CD4-positive, alpha-beta T cell (primary cell): ENCODE measurements at places on chromosomes 1 and 21. TPM values are rescaled to one million over a fixed set of nuclear protein-coding genes. Genes with fewer than 3 reads are reported as not detected.

DNA sequence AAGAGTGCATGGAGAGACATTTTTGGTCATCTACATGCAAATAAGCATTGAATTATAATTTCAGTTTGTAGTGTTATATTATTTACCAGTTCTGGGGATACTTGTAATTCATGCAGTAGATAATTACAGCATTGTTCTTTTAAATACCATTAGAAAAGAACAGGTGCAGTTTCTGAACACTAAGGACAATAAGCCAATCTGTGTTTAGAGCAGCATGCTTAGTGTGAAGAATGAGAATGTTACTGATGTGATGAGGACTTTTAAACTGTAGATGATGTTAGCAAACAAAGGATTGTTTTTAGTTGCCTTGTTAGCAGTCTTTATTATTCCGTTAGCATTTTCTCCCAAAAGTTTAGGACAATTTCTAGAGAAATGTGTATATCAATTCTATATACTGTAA is 348.3 kb downstream of the BRINP3 start:
- no peak overlapping the region for H3K27ac ChIP-seq
- H3K36me3 ChIP-seq, result no peaks in the 10 kb centered on the region
- H3K4me1 ChIP-seq, result no peaks in the 10 kb centered on the region
- no peak overlapping the region for H3K4me3 ChIP-seq
- no peak for DNase-seq
- H3K27me3 ChIP-seq, result no peaks in the 10 kb centered on the region

GABPA gene
- 23.5 TPM for total RNA-seq

GRCh38 chr1:7119156-7119555 is 333.9 kb downstream of the CAMTA1 start:
- no peaks in the 10 kb centered on the region for H3K27me3 ChIP-seq
- no peak overlapping the region for H3K27ac ChIP-seq
- H3K36me3 ChIP-seq, result no peaks in the 10 kb centered on the region
- DNase-seq, result no peak
- no peak overlapping the region for H3K4me3 ChIP-seq

GRCh38 chr21:39386194-39386593 is 37.3 kb upstream of the HMGN1 start:
- no peak for DNase-seq
- H3K4me1 ChIP-seq, result peaks cover 32% of the 10 kb centered on the region
- H3K27ac ChIP-seq, result peak overlapping the region; percentile 35
- no peaks in the 10 kb centered on the region for H3K27me3 ChIP-seq
- H3K4me3 ChIP-seq, result peak overlapping the region; percentile 40

DNA sequence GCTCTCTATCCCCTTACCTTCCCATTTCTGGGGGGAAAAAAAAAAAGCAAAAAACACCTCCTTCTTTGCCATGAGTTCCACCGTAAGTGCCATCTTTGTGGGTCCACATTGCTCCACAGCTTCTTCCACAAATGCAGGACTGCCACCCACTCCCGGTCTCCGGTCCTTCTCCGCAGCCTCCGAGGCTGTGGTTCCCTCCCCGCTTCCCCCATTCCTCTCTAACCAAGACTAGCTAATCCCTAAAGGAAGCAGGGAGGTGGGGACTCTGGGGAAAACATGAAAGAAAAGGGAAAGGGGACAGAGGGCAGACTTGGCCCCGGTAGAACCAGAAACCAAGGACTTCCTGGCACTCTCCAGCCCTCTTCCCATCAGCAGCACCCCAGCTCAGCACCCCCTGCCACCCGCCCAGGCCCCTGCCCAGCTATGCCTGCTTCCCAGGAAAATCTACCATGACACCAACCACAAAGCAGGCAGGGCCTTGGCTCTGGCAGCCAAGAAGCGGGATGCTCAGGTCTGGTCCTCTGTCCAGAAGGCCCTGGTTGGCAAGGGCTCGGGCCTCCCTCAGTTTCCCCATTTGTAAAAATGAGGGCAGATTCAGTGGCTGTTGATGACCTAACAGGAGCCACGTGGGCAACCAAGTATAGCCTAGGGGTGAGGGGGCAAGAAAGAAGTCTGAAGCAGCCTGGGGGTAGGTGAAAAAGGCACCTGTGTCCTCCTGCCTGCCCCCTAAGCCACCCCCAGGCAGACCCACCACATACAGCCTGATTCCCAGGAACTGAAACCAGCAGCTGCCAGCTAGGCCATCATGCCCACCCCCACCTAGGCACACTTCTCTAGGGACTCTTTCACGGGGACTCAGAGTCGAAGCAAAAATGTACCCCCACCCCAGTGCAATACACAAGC is 2.5 kb downstream of the EPHA2 start:
- peaks cover 16% of the 10 kb centered on the region for H3K27me3 ChIP-seq
- no peak overlapping the region for H3K27ac ChIP-seq
- H3K4me1 ChIP-seq, result peaks cover 72% of the 10 kb centered on the region
- no peaks in the 10 kb centered on the region for H3K36me3 ChIP-seq
- no peak overlapping the region for H3K4me3 ChIP-seq

- no peaks in the 10 kb centered on the region for H3K27me3 ChIP-seq
- DNase-seq, result no peak
- no peak overlapping the region for H3K27ac ChIP-seq
- H3K4me1 ChIP-seq, result no peaks in the 10 kb centered on the region
These were observed 91.4 kb downstream of the LYST start for GRCh38 chr1:235775246-235775860.

DNA sequence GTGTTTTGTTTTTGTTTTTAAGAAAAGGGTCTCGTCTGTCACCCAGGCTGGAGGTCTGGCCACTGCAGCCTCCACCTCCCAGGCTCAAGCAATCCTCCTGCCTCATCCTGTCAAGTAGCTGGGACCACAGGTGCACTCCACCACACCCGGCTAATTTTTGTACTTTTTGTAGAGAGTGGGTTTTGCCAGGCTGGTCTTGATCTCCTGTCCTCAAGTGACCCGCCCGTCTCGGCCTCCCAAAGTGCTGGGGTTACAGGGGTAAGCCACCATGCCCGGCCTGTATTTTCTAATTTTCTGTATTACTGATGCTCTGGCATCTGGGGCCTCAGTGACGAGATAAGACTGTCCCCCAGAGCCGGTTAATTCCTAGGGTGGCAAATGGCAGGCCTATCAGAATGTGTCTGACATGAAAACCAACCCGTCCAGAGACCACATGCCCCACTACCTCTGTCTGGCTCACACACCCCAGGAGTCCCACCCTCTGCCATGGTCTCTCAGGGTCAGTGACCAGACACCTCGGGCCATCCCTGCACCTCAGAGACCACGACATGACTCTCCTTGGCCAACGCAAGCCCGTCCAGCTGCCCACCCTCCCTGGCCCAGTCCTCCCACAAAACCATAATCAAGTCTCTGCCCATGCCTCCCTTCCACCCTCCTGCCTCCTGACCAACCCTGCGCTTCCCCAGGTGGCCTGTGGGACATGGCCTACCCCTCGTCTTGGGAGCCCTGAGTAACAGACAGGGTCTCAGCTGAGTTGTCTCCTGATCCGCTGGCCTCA is 12.5 kb downstream of the NPHP4 start:
- DNase-seq, result no peak
- H3K4me1 ChIP-seq, result peaks cover 4% of the 10 kb centered on the region
- H3K27ac ChIP-seq, result no peak overlapping the region
- no peak overlapping the region for H3K4me3 ChIP-seq
- no peaks in the 10 kb centered on the region for H3K36me3 ChIP-seq
- no peaks in the 10 kb centered on the region for H3K27me3 ChIP-seq

DNA sequence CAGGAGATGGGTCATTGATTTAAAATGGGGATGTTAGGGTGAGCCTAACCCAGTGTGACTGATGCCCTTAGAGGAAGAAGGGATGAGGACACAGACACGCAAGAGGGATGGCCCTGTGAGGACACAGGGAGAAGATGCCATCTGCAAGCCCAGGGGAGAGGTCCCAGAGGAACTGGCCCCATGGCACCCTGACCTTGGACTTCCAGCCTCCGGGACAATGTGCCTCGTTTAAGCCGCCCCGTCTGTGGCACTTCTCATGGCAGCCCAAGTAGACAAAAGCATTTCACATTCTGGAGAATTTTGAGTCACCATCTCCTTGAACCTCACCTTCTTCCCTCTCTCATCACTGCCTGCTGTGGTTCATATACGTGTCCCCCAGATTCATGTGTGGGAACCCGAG is 20.1 kb upstream of the PCBP3 start:
- no peaks in the 10 kb centered on the region for H3K36me3 ChIP-seq
- H3K27ac ChIP-seq, result no peak overlapping the region
- no peaks in the 10 kb centered on the region for H3K27me3 ChIP-seq
- no peak for DNase-seq
- H3K4me3 ChIP-seq, result no peak overlapping the region
- H3K4me1 ChIP-seq, result peaks cover 4% of the 10 kb centered on the region

DNA sequence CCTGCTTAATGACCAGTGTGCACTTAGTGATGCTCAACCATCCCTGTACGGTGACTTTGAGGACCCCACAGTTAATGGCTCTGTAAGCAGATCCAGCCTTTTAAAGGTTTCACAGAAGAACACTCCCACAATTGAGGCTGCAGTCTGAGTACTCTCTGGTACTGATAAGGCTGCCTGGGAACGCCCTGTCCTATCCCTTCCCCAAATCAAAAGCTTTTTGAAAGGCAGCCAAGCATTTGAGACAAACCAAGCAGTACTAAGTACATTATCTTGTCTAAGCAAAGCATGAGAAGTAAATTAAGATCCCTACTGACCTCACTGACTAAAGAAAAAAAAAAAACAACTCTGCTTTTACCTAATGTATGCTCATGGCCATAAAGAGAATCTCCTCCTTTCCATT is 60.7 kb downstream of the SH3GLB1 start:
- no peak overlapping the region for H3K4me3 ChIP-seq
- H3K36me3 ChIP-seq, result no peaks in the 10 kb centered on the region
- H3K4me1 ChIP-seq, result no peaks in the 10 kb centered on the region
- DNase-seq, result no peak

FAM163A gene
- 0.17 TPM for total RNA-seq

- no peaks in the 10 kb centered on the region for H3K27me3 ChIP-seq
- no peak overlapping the region for H3K4me3 ChIP-seq
- H3K36me3 ChIP-seq, result no peaks in the 10 kb centered on the region
- H3K27ac ChIP-seq, result no peak overlapping the region
- no peak for DNase-seq
- no peaks in the 10 kb centered on the region for H3K4me1 ChIP-seq
These were observed 197.7 kb upstream of the DUSP10 start for GRCh38 chr1:221939607-221940006.

DNA sequence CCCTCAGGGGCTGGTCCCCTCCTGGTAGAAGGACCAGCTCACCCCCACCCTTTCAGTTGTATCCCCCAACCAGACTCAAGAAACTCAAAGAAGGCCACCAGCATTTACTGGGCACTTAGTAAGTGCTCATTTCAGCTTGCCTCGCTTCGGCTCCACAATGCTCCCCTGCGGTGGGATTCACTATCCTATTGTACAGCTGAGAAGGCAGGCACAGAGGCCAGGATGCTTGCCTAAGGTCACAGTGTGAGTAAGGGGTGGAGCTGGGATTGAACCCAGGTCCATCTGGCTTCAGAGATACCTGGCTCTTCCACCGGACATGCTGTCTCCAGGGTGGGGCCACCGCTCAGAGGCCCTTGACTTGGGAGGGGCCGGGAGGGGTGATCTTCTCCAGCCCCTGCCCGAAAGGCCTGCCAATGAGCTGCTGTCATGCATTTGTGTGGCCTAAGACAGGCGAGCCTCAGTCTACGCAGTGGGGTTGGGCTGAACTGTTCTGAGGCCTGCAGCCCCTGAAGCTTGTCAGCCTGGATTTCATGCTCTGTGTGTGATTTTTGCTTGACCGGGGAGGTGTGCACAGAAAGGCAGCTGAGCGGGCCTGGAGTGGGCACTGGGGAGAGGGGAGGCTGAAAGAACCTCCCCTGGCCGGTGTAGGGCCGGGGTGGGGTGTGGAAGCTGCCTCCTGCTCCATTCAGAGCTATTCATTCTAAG is 48.1 kb downstream of the DMRTB1 start:
- no peak overlapping the region for H3K4me3 ChIP-seq
- no peak overlapping the region for H3K27ac ChIP-seq
- no peaks in the 10 kb centered on the region for H3K27me3 ChIP-seq
- H3K36me3 ChIP-seq, result no peaks in the 10 kb centered on the region
- DNase-seq, result no peak

TENT5C gene
- total RNA-seq, result 123 TPM

DNA sequence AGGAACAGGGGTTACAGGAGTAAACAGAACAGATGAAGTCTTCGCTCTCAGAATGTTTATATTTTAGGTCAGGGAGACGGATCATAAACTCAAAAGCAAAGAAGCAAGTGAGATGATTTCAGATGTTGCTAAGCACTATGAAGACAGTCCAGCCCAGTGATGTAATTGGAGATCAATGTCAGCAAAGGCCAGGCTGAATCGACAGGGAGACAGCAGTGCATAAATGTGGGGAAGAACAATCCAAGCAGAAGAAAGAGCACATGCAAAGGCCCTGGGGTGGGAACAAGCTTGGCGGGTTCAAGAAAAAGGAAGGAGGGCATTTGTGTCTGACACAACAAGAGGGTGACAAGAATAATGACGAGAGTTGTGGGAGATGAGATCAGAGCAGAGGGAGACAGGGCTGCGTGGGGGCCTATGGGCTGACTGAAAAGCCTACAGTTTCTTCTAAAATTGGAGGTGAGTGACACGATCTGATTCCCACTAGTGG is 47.0 kb downstream of the TAS1R2 start:
- H3K27ac ChIP-seq, result no peak overlapping the region
- no peak for DNase-seq
- no peaks in the 10 kb centered on the region for H3K4me1 ChIP-seq
- H3K4me3 ChIP-seq, result no peak overlapping the region
- no peaks in the 10 kb centered on the region for H3K36me3 ChIP-seq

BARHL2 gene
- not detected for total RNA-seq

PIP5K1A gene
- total RNA-seq, result 44.7 TPM

GBP3 gene
- 17.5 TPM for total RNA-seq

DNA sequence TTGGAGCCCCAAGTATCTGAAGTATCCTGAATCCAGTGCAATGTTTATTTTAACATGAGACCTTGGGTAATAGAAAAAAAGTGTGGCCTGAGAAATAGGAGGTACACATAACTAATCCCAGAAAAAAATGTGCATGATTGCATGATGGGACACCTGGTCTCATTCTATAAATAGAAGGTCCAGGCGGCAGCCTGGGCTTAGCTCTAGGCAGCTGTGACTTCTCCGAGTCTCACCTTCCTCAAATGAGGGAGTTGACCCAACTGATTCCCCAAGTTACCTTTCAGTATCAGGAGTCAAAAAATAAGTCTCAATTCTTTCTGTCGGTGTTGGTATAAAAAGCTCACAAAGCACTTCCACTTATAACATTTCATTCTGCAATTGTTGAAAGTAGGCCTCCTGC is 65.9 kb upstream of the CCDC190 start:
- H3K27ac ChIP-seq, result no peak overlapping the region
- H3K36me3 ChIP-seq, result no peaks in the 10 kb centered on the region
- no peaks in the 10 kb centered on the region for H3K27me3 ChIP-seq
- DNase-seq, result no peak
- H3K4me1 ChIP-seq, result no peaks in the 10 kb centered on the region

- DNase-seq, result no peak
- H3K4me1 ChIP-seq, result no peaks in the 10 kb centered on the region
- no peaks in the 10 kb centered on the region for H3K36me3 ChIP-seq
- H3K27me3 ChIP-seq, result no peaks in the 10 kb centered on the region
- H3K27ac ChIP-seq, result no peak overlapping the region
These were observed 486.7 kb downstream of the SMYD3 start for GRCh38 chr1:246020211-246020954.

C8B gene
- total RNA-seq, result not detected
